ENCODE measurements at places on chromosomes 7 and 10.

- no peak for DNase-seq
These were observed 24.2 kb downstream of the ZNF25 start for GRCh38 chr10:37952043-37952755.

GRCh38 chr10:5254488-5254887 is 57.9 kb downstream of the AKR1C4 start:
- DNase-seq = no peak

GRCh38 chr7:157699357-157700013 is 362.7 kb downstream of the DNAJB6 start:
- no peak for DNase-seq

- DNase-seq = no peak
These were observed 6.9 kb downstream of the ITPRIP start for GRCh38 chr10:104331208-104331838.

DNA sequence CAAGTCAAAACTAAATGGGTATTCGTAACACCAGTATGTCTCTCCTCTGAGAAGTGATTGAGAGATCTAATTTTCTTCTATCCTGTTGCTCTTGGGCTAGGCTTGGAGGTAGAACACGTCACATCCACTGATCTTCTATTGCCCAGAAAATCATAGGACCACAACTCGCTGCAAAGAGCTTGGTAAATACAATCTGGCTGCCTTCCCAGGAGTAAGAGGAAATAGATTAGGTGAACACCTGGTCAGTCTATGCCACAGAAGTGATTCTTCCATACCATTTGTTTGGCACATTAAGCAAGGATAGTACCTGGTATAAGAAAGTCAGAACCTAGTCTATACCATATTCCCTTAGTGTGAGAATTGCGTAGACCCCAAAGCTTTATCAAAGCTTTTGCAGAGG is 129.3 kb upstream of the PHYHIPL start:
- DNase-seq = no peak

DNA sequence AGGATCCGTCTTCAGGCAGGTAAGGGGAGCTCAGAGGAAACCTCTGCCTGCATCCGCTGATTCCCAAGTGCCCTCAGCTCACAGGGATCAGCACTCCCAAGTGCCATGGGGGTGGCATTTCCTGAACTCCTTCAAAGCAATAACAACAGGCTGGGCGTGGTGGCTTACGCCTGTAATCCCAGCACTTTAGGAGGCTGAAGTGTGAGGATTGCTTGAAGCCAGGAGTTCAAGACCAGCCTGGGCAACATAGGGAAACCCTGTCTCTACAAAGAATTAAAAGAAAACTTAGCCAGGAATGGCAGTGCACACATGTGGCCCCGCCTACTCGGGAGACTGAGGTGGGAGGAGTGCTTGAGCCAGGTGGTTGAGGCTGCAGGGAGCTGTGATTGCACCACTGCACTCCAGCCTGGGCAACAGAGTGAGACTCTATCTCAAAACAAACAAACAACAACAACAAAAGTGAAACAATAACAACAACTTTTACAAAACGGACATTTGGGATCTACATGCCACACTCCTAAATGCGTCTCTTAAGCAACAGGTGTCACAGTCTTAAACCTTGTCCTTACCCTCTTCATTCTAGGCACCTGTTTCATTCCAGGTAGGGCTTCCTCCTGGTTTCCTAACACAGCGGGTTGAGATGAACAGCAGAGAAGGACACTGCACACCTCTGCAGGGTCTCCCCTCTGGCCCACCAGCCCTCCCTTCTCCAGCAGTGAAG is 73.8 kb downstream of the PAXIP1 start:
- no peak for DNase-seq

DNA sequence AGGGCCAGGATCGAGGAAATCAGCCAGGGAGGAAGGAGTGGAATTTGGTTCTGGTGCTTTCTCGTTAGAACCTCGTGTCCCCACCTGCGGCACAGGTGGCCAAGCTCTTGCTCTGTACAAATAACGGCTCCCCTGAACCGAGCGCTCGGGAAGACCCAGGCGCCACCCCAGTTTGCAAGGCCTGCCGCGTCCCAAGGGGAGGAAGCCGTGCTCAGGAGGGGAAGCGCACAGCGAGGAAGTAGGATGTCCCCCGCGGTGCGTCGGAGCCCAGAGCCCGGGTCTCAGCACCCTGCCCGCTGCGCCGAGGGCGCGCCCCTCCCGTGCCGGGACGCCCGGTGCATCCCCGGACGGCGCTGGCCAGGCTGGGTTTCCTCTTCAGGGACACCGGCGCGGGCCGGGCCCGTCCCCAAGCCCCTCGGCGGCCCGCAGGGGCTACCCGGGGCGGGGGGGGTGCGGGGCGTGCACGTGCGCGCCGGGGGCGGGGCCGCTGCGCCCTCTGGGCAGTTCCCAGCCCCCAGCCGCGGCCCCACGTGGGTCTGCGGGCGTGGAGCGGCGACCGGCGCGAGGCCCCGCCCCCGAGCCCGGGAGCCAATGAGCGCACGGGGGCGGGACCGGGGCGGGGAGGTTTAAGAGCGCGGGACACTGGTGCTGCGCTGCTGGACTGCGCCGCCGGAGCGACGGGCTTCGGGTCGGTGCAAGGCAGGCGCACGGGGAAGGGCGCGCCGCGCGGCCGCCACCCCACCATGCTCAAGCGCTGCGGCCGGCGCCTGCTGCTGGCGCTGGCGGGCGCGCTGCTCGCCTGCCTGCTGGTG is at the start of gene LFNG:
Gene LFNG, plus strand, starts transcription at position 656 of the 812 bp plus-strand sequence. Its CDS starts 88 bp downstream, at position 744.
- DNase-seq = no peak

DNA sequence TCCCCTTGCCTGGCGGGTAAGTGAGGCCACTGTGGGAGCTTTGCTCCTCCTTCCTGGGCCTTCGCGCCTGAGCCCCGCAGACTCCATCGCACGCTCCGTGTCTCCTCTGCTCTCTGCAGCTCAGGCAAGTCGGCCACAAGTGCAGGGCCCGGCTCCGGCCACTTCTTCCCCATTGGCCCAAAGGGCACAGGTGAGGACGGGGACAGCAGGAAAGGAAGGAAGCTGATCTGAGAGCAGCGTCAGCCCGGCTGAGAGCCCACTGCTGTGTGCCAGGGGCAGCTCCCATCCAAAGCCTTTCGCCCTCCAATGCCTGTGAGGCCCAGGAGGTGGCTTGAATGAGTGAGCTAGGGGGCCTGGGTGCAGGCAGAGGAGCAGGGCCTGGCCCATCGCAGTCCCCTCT is 33.7 kb upstream of the RHEB start:
- DNase-seq = no peak

DNA sequence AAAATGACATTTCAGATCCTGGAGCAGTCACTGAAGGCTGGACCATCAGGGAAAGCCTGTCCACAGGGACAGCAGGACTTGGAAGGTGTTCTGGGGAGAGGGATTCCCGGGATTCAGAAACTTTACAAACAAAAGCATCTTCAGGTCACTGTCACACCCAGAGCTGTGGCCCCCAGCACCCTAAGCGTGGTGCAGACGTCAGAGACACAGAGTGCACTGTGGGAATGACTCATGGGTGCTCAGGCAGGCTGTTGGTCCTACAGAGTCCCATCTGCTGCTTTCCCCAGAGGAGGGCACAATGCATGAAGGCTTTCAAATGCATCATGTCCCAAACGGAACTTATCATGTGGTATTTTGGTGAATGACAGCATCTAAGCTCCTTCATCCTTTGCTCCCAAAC is 13.1 kb upstream of the LRMDA start:
- no peak for DNase-seq

DNA sequence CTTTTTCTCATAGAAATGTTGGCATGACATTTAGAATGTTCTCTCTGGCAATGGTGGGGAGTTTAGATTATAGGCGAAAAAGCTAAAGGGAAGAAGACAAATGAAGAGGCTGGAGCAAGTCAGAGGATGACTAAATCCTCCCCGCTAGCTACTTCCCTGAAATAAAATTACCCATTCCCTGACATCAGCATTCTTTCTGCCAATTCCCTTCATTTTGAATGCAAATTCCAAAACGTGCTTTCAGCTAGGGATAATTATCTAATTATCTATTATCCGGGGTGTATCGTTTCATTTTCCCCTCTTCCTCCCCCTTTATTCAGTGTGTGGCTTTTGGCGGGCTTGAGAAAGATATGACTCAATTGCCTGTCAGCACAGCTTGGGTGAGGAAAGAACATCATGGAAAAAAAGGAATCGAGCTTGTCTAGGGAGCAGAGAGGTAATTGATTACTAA is 672.3 kb downstream of the TNS3 start:
- no peak for DNase-seq

- DNase-seq = no peak
These were observed 128.1 kb upstream of the ANK3 start for GRCh38 chr10:60517805-60518204.

DNA sequence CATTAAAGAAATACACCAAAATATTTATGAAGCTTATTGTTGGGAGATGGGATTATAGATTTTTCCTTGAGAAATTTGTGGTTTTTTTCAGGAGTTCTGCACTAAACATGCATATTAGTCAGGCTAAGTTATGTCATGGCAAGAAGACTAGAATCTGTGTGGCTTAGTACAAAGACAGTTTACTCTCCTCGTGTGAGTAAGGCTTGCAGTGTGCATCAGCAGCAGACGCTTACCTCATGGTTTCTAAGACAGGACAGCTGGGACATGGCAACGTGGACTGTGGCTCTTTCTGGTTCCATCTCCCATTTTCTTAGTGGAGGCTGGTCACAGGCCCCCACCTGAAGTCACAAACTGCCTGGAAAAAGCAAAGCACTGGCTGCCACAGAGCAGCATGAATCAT is 429.6 kb upstream of the VSTM2A start:
- no peak for DNase-seq

DNA sequence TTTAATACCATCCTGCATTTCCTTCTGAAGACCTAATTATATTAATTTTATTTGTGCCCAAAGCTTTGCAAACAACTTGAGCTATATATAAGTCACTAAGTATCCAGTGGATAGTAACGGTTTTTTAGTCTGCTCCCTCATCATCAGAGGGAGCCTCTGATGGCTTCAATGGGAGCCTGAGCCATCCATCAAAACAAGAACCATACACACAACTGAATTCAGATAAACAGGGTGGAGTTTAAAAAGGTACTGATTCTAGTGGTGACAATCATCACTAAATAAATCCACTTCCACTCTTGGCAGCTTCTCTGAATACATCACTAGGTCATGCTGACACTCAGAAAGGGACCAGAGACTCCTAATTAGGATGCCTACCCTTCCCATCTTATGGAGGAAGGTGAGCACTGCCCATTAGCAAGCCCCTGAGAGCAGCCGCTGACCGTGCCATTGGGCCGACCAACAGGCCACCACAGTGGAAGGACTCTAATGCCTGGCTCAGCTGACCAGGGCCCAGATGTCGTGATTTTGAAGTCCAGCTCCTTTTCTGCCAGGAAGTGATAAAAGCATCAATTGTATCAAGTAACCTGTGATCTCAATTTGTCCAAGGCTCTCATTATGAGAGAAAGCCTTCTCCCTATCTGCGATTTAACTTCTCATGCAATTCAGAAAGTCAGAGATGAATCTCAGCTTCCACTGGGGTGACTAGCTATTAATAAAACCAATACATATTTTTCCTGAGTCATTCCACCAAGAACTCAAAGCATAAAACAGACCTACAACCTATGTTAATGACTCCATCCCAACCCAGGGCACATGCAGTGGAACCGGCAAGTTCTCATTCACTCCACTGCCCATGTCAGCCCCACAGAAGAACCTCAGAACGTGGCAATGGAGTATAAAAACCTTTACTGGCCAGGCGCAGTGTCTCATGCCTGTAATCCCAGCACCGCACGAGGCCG is 13.1 kb downstream of the VOPP1 start:
- no peak for DNase-seq

GRCh38 chr10:31584098-31584631 is 265.1 kb downstream of the ZEB1 start:
- DNase-seq = no peak

GRCh38 chr10:127041552-127041951 is 136.3 kb downstream of the DOCK1 start:
- no peak for DNase-seq

DNA sequence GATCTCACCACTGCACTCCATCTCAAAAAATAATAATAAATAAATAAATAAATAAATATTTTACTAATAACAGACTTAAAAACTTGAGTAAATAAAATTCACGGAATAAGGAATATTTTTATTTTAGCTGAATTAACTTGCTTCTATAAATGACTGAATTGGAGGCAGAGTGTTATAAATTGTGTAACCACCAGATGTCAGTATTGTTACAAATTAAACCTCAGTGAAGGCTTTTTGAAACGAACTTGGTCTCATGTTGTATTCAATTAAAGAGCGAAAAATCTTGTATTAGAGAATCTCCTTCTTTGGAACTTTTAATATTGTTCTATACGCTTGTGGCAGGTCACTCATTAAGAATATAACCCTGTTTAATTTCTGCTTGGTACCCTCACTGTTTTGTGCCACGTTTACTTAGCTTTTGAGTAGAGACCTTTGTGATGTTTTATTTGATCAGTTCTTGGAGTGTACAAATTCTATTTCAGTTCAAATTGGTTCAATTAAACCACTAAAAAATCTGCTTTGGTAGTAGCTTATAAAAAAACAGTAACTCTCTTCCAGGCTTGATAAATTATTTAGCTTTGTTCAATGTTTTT is 45.6 kb upstream of the SCIN start:
- DNase-seq = no peak

DNA sequence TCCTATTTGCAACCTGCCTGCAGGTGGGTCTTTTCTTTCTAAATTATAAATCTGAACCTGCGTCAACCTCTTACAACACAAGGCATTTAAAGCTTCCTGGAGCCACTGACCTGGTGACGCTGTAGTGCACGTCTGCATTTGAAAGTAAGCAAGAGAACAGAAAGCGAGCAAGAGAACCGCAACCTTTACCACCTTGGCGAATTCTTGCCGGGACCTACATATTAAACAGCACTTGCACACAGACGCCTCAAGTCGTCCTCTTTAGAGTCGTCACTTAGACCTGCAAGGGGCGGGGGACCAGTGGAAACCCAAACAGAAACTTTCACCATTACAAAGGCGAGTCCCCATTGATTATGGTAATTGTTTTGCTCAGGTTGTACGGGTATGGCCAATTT is 9.5 kb downstream of the GLI3 start:
- DNase-seq = no peak

DNA sequence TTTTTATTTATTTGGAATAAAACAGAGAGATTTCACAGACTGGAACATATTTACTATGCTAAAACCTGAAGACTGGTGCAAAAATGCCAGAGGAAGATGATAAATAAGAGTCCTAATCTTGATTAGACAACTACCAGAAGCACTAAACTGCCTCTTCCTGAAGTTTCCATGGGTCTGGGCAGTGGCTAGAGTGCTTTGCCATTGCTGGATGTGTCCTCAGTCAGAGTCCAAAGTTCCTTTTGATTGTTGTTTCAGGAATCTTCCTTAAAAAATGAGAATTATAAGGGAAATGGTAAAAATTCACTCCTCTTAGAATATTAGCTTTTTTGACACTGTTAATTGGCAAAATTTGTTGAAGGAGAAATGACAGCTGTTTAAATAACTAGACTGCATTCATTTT is 86.3 kb upstream of the AHR start:
- DNase-seq = no peak

- DNase-seq = no peak
These were observed 43.9 kb upstream of the GRB10 start for GRCh38 chr7:50826371-50827172.

DNA sequence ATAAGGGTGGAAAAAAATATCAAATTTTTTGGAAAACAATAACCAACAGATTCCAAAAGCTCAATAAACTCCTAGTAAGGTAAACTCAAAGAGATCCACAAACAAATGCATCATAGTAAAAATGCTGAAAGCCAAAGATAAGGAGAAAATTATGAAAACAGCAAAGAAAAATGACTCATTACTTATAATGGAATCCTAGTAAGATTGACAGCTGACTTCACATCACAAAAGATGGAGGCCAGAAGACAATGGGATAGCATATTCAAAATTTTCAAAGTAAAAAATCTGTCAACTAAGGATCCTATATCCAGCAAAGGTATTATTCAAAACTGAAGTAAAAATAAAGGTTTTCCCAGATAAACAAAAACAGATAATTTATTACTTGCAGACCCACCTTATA is 183.4 kb upstream of the VIPR2 start:
- no peak for DNase-seq
